ENCODE measurements at places on chromosomes 12 and 14.

GRCh38 chr12:76813265-76813664 is 49.4 kb downstream of the ZDHHC17 start:
- DNase-seq = no peak

DNA sequence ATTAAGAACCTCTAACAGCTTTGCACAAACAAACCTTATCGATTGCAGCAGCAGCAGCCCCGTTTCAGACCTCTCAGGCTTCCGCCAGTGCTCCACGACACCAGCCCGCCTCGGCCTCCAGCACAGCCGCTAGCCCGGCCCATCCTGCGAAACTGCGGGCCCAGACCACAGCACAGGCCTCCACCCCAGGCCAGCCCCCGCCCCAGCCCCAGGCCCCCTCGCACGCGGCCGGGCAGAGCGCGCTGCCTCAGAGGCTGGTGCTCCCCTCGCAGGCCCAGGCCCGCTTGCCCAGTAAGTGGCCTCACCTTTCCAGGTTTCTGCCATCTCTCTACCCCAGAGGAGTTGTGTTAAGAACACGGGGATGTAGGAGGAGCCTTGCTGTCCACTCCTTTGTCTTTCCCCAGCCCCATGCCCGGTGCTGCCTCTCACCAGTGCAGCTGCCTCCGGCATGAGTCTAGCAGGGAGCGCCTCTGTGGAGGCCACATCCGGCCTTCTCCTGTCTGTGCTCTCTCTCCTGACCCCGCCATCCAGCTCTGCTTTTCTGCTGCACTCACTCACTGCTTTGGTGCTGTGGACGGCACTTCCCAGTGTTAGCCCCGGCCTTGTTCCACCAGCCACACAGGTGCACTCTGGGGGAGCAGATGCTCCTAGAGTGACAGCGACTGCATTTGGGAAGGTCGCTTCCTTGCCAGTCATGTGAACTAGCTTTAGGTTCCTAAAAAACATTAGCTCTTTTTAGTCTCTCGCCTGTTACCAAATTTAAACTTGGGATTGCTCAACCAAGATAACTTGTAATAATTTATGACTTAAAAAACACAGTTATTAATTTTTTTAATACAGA is 71.5 kb downstream of the EP400 start:
- no peak for DNase-seq

GRCh38 chr12:11707535-11707934 is 58.1 kb downstream of the ETV6 start:
- DNase-seq = no peak

DNA sequence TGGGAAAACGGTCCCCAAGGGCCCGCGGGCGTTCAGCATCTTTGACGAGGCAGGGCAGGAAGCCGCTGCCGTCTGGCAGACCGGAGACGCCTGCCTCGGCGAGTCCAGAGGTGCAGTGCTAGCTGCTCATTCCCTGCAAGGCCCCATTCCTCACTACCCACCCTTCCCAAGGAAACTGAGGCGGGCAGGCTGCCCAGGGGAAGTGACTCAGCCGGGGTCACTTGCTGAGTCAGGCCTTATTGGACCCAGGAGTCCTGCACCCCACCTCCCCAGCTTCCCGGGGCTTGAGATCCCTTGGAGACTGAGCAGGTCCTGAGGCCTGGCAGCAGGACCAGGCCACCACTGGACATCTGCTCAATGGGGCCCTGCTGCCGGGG is 3.7 kb downstream of the SH2B3 start:
- DNase-seq = no peak

- no peak for DNase-seq
These were observed 333.7 kb downstream of the EGLN3 start for GRCh38 chr14:33617154-33617553.

DNA sequence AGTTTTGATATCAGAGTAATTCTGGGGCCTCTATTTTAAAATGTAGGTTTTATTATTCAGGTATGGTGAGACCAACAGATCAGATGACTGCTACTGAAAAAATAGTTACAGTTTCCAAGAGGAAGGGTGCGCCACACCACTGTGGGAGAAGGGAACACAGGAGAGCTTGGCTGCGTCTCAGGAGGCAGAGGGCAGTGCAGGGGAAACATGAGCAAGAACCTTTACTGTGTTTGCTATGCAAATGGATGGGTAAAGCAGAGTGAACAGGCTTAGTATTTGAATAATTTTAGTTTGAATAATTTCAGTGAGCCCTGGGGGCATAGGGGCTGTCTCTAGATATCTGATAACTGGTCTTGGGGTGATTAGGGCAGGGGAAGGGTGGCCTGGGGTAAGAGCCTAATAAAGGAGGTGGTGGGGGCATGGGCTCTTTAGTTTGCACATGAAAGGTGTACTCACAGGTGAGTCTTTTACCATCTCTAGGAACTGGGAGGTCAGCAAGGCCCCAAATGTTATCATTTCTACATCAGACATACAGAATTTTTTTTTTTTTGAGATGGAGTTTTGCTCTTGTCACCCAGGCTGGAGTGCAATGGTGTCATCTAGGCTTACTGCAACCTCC is 196.8 kb upstream of the NEDD1 start:
- DNase-seq = no peak

GRCh38 chr12:108430245-108430644 is 84.8 kb upstream of the FICD start:
- DNase-seq = no peak

- no peak for DNase-seq
These were observed 33.5 kb downstream of the UNC79 start for GRCh38 chr14:93464271-93464670.

- DNase-seq = no peak
These were observed 113.2 kb upstream of the HIF1A start for GRCh38 chr14:61581955-61582615.

DNA sequence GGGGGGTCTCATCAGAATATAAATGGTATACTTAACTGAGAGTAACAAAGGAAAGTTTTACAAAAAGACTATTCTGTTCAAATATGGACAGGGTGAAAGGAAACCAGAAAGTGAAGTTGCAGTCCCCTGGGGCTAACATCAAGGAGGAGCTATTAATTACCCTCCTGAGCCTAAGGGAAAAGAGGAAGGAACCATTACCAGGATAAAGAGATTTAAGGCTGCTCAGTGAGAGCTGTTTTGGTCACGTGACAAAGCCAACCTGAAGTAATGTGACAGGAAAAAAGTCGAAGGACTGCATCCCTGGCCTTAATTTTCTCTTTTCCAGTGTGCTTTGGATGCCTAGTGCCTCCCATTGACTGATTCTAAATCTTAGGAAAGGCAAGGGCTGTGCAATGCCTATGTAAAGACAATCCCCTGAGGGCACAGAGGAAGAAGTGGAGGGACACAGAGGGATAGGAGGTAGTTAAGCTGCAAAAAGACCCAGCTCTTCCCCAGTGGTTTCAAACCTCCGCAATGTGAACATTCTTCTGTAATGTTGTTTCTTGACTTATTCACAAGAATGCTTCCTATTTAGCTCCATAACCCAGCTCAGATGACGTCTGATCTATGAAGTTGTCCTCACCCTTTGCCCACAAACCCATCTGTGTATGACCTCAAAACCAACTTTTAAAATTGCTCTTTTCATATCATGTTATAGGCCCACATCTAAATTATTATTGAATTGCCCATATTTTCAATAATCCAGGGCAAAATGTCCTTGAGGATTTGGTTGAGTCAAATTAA is 187.7 kb upstream of the DCN start:
- DNase-seq = no peak

DNA sequence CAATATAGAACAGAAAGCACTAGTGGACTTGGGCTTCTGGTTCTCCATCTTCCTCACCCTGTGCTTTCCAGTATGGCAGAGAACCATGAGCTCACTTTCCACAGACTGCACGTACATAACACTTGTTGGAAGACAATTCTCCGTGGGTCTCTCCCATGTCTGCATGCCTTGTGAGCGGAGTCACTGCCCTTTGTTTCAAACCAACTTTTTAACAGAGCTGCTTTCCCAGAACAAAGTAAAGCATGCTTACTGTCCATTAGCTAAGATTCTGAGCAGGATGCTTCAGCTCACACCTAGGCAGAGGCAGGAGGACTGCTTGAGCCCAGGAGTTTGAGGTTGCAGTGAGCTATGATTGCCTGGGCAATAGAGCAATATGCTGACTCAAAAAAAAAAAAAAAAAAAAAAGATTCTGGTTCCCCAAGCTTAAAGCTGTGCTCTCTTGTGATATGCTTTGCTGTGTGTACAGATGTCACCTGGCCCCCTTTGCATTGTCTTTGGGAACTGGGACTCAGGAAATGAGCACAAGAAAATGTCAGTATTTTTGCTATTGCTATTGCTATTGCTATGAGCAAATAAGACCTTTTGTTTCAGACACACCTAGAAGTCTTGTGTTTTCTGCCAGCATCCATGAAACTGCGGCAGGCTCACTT is 54.6 kb upstream of the PTGR2 start:
- DNase-seq = no peak

DNA sequence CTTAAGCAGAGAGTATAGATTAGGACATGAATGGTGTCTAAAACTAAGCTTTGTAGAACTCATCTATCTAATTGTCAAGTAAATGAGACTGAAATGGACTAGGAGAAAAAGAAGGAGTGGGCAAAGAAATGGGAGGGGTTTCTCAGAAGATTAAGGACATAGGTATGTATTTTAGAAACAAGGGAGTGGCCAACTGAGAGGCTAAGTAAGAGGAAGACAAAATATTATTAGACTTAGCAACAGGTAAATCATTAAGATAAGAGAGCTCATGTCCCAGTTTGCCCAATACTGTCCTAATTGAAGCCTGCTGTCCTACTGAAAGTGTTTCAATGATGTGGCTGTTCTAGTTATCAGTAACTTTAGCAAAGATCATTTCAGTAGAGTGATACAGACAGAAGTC is 171.4 kb downstream of the KITLG start:
- no peak for DNase-seq

DNA sequence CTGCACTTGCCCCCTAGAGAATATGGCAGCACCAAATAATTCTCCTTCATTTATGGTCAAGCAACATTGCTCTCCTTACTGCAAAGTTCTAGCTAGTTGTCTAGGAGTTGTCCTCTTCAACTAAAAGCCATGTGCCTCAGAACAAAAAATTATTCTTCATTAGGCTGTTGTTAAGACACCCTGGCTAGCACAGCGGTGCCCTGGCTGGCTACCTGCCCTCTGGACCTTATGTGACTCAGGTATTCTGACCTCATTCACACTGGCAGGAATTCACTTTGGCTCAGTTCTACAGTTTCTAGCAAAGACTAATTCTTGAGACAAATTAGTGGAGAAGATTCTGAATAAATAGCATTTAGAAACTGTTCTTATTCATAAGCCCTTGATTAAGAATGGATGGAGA is 224.4 kb upstream of the KRR1 start:
- no peak for DNase-seq

DNA sequence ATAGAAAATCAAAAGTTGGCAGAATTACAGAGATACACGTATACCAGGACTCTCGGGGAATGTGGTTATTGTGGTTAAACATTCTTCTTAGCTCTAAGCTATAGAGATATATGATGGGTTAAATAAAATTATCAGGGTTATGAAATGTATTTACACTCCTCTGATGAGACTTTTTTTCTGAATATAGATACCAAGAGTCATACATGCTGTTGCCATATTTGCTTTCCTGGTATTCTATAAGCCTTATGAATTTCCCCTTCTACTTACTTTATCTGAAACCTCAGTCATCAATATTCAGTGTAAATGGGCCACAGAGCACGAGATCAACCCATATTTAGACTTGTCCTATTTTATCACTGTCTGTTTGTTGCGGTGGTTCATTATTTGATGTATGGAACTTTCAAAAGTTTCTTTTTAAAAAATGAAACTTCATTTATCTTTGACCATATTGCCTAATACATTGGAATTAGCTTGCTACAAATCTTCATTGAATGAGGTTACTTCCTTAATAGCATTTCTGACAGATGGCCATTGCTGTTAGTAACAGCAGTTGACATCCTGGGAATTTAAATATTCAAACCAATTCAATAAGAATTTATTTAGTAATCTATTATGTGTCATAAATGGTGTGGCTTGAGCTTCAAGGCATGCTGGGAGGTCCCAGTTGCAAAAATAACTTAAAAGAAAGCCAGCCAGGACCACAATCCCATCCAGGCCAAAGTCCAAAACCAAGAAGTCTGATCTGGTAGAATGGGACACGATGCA is 393.5 kb downstream of the PCNX1 start:
- no peak for DNase-seq

GRCh38 chr14:65566820-65567522 is 154.4 kb downstream of the FUT8 start:
- DNase-seq = no peak

GRCh38 chr12:90311561-90311960 is 602.9 kb upstream of the ATP2B1 start:
- no peak for DNase-seq

GRCh38 chr12:6771091-6771495 is 1.2 kb upstream of the LAG3 start:
- peak; percentile 9 for DNase-seq

- DNase-seq = no peak
These were observed 31.7 kb upstream of the PNMA1 start for GRCh38 chr14:73745571-73746519.

DNA sequence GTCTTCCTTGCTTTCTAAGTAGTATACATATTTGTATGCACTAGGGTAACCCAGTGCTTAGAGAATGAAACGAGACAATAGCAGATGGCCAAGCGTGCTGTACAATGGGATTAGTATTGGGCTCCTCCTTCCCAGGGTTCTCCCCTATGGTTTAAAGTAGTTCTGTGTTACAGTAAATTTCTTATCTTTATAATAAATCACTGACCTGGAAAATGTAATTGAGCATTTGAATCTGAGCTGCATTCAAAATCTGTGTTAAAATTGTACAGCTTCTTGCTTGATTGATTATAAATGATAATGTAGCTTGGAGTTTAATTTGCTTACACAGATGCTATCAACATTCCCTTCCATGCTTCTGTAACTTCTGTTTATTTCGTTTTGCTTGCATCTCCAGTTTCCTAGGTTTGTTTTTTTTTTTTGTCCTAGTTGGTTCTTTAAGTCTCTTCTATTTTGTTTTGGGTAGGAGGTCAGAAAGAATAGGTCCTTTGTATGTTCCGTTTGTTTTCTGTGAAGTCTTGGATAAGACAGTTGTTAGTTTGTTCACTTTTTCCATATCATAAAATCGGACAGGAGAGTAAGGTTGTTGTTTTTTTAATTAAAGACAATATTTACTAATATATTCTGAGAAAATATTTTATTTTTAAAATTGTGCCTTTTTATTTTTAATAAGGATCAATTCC is 171.2 kb downstream of the ERC1 start:
- no peak for DNase-seq

DNA sequence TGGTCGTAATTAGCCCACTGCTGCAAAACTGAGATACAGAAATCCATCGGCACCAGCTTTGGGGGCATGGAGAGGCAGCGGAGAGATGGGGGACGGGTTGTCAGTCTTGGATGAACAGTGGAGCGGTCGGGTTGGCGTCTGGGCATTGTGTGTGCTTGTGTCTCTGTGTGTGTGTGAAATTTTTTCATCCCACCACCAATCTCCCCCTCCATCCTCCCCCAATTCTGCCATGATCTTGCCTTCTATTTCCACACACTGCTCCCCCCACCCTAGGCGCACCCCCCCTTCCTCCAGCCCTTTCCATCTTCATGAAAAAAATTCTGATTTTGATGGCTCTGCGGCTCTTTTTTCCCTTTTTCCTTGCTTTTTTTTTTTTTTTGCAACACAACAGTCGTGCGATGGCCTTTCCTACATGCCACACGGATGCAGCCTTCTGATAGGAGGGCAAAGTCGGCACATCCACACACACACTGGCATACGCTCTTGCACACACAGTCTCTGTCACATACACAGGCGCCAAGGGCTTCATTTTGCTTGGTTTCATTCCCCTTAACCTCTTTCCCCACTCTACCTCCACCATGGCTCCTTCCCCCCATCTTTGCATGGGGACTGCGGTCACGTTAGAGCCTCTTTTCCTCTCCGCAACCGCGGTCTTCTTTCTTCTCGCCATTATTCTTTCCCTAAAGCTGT is 3.3 kb downstream of the NRXN3 start:
- no peak for DNase-seq

- DNase-seq = peak; percentile 83
These were observed 48.0 kb downstream of the DRAM1 start for GRCh38 chr12:101925361-101925760.

All from AML-193 (cell line).